ENCODE measurements at places on chromosomes 2 and 18. TPM values are rescaled to one million over a fixed set of nuclear protein-coding genes. Genes with fewer than 3 reads are reported as not detected.

GRCh38 chr2:165112133-165112573 is 91.7 kb downstream of the SCN3A start:
- DNase-seq = no peak

DNA sequence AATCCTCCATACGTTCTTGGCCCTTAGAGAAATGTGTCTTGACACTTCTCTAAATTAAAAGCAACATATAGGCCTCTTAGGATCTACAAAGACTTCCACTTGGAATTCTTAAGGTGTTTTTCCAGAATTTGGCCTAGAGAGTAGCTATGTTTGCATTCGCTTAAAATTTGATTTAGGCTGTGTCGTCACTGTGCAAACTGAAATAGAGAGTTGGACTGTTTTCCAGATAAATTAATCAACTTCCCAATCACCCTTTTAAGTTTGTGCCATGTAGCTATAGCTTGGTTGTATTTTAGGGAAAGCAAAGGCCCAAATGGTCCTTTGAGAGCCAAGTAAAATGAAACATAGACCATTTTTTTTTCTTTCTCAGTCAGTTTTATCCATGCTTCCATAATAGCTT is 128.6 kb upstream of the RASGRP3 start:
- DNase-seq = no peak

- no peak for DNase-seq
Measured at GRCh38 chr18:68431111-68431921, 283.6 kb downstream of the TMX3 start.

DNA sequence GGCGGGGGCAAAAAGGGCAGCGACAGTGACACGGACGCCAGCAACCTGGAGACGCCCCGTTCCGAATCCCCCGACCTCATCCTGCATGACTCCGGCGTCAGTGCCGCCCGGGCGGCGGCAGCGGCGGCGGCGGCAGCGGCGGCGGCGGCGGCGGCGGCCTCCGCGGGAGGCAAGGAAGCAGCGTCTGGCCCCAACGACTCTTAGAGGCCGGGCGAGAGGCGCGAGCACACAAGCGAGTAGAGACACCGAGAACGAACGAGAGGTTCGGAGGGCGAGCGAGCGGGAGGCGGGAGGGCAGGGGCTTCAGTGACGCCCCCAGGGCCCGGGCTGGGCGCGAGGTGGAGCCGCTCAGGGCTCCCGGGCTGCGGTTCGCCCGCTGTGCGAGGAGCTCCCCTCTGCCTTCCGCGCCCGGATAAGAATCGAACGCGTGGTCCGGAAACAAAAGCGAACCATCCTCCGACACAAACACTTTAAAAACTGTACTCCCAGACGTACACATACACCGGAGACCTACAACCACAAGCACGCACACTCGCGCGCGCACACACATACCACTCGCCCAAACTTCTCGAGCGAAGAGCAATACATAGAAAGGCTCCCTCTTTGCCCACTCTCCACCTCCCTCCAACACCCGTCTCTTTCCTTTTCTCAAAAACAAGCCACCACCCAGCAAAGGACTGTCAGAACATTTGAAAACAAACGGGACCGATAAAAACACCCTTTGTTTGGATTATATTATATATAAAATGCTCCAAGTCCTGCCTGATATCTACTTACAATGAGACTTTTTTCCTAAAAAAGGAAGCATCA is 2.8 kb downstream of the SP9 start:
- DNase-seq = no peak

MOGAT1 gene
- not detected for total RNA-seq

RBM44 gene
- total RNA-seq = 0.59 TPM
